ENCODE measurements at places on chromosomes 2 and 18.

DNA sequence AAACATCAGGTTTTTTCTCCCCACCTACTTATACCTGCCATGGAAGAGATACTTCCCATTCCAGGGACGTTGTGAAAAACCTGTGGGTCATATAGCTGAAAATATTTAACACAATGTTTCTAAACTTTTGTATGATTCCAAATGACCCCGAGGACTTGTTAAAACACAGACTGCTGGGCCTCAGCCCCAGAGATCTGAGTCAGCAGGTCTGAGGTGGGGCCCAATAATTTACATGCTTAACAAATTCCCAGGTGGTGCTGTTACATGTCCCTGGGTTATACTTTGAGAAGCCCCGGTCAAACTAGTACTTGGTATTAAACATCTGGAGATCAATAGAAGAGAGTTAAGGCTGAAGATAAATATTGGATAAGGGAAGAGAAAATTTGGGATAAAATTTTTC is 71.4 kb upstream of the FRZB start:
- no peak for DNase-seq

DNA sequence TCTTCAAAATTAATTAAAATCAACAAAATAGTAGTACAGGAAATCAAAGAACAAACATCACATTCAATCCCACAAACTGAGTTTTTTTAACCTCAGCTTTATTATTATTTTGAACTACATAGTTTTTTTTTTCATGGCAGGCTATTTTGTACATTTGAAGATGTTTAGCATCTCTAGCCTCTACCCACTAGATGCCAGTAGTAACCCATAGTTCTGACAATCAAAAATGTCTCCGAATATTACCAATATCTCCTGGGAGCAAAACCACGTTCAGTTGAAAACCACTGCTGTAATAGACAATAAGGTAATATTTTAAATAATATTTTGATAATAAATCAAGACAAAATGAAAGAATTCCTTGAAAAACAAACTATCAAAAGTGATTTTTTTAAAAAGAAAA is 702.6 kb upstream of the LRRTM1 start:
- no peak for DNase-seq

DNA sequence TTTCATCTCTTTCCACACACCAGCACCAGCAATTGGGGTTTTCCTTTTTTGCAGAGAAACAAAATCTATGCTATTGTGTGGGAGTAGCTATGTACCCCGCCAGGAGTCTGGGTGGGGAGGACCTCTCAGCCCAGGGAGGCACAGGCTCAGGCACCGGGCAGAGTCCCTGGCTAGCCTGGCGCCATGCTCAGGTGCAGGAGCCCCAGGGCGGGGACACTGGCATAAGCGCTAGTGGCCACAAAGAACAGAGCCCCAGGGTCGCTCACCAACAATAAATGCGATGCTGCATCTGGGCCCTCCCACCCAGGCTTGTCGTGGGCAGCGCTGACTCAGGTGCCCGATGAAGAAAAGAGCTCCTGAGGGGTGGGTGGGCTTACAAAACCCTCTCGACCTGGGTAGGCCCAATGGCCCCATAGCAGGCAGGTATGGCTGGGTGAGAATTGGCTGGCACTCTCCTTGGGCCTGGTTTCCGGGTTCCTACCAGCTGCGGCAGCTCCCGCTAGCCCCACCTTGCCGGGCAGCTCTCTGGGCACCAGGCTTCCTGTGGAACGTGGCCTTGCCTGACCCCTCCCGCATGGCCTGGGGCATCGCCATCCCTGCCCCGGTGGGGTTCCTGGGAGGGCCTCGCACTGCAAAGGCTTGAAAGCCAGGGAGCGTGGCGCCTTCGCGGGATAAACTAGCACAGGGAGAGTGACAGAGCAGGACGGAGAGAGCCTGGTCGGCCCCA is 31.8 kb upstream of the COL6A3 start:
- no peak for DNase-seq

GRCh38 chr2:234459401-234460009 is 37.4 kb downstream of the ARL4C start:
- DNase-seq, result no peak

- DNase-seq, result no peak
Measured at GRCh38 chr2:111188681-111189080, 68.0 kb downstream of the BCL2L11 start.

GRCh38 chr18:73006331-73006730 is 138.5 kb upstream of the NETO1 start:
- DNase-seq, result no peak

DNA sequence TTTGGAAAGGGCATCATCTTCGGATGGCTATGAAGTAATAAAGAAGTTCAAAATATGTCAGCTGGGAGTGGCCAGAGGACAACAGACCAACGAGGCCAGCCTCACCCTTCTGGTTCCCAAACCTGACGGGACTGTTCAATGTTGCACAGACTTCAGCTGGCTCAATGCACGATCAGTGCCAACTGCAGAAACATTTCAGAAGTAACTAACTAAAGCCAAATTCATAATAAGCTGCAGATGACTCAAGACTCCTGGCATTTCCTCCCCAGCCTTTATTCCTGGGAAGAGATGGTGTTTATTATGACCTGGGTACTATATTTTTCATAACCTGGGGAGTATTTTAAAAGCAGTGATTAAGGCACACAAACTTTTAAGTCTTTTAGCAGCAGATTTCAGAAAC is 3.8 kb upstream of the ATP6V1C2 start:
- peak; percentile 34 for DNase-seq

- DNase-seq, result no peak
Measured at GRCh38 chr2:24262421-24262970, 87.6 kb downstream of the FAM228A start.

DNA sequence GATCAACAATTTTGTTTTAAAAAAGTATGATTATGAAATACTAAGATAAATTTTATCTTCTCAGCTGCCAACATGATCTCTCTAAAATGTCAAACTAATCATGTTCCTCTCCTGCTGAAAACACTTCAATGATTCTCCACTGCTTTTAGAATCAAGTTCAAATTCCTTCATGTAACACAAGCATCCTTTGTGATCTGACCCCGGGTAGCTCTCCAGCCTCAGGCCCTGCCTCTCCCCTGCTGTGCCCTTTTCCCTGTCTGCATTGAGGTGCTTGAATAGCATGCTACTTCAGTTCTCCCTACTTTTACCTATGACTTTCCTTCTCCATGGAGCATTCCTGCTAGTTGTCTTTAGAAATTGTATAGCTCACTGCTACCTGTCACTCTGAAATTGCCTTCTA is 274.8 kb downstream of the PDE11A start:
- DNase-seq, result no peak

- DNase-seq, result no peak
Measured at GRCh38 chr18:23067236-23067635, 68.0 kb upstream of the CABLES1 start.

GRCh38 chr2:136232456-136233172 is 114.7 kb upstream of the CXCR4 start:
- DNase-seq, result no peak

DNA sequence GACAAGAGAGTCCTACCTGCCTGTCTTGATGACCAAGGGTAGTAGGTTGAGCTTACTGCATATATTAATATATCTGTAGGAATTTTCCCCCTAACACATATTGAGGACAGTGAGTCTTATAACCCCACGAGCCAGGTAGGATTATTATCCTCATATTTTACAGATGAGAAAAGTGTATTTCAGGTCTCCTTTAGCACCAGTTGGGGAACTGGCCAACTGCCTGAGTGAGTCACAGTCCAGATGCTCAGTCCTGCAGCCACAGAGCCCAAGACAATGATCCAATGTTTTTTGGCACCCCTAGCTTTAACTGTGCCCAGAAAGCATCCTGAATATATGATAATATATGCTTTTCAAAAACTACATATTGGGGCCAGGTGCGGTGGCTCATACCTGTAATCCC is 30.8 kb upstream of the GLS start:
- DNase-seq, result no peak

DNA sequence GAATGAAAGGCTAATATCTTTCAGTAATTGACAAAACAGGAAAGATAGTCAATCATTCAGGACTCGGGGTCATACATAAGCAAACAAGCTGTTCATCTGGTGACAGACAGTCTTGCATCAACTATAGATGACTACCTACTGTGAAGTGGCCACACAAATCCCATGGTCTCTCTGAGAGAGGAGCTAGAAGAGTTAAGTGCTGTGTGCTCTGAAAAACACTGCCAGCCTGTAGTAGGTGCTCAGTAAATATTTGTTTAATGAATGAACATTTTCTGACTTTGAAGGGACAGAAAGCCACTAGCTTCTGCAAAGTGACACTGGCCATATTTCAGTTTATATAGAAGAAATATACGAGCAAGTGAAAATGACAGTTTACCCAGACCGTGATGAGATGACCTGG is 184.0 kb upstream of the CHAC2 start:
- DNase-seq, result no peak

DNA sequence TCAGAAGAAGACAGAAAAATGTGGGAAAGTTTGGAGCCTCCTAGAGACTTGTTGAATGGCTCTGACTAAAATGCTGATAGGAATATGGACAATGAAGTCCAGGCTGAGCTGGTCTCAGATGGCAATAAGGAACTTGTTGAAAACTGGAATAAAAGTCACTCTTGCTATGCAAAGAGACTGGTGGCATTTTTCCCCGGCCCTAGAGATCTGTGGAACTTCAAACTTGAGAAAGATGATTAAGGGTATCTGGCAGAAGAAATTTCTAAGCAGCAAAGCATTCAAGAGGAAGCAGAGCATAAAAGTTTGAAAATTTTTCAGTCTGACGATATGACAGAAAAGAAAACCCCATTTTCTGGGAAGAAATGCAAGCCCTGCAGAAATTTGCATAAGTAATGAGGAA is 159.3 kb downstream of the MREG start:
- DNase-seq, result no peak

- no peak for DNase-seq
Measured at GRCh38 chr18:4734903-4735302, 279.8 kb upstream of the DLGAP1 start.

- DNase-seq, result no peak
Measured at GRCh38 chr2:46241344-46241743, 55.9 kb upstream of the EPAS1 start.

DNA sequence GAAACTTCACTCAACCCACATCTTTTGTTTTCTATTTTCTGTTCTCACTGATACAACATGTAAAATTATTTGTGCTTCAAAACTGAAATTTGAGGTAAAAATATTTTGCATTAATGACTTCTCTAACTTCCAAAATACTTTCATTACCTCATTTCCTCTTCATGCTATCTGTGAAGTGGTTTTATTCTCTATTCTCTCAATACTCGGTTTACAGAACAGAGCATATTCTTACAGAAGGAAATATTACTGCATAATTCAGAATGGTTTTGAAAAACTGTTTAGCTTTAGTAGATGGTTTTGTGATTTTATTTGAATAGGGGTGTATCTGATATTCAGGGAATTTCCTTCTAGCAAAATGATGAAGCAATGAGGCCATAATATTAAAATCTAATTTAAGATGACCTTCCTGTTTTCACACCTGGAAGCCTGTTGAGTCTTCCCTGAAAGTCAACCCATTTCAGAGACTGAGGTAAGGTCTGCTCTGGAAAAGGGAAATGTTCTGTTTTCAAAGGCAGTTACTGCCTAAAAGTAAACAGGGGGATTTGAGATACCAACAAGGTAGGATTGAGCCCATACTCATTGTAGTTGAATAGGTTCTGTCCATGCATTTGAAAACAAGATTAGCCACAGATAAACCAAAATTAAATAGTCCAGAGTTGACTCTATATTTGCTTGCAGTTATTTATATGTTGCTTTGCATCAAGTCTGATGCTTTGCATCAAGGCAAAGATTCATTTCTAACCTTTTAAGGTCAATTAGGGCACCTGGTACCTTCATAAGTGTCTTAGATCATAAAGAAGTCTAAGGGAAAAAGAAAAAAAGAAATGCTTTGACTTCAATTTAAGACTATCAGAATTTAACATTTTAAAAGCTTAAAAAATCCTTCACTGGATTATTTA is 50.8 kb upstream of the PEX13 start:
- no peak for DNase-seq

DNA sequence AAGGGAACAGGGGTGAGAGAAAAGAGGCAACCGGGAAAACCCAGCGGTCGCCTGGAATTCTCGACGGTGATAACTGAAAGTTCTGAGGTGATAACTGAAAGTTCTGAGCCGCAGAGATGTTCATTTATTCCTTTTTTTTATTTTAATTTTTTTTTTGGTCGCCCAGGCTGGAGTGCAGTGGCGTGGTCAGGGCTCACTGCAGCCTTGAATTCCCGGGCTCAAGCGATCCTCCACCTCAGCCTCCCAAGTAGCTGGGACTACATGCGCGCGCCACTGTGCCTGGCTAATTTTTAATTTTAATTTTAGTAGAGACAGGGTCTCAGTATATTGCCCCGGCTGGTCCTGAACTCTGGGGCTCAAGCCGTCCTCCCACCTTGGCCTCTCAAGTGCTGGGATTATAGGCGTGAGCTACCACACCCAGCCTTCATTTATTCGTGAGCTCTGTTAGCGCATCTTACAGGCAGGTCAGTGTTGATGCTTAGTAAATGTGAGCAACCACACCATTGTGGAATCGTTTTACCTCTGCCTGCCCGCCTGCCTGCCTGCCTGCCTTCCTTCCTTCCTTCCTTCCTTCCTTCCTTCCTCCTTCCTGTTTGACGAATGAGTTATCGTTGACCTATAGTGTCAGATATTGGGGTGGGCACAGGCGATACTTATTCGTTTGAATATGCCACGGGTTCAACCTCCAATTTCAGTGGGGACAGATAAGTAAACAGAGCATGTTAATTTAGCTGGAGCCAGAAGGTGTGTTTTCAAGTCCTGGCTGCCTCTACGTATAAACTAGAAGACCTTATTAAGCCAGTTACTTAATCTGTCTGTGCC is 557 bp upstream of the E2F6 start:
- no peak for DNase-seq

GRCh38 chr2:188937228-188938220 is 36.6 kb upstream of the COL3A1 start:
- no peak for DNase-seq

- DNase-seq, result no peak
Measured at GRCh38 chr2:191653667-191654391, 24.1 kb upstream of the NABP1 start.

DNA sequence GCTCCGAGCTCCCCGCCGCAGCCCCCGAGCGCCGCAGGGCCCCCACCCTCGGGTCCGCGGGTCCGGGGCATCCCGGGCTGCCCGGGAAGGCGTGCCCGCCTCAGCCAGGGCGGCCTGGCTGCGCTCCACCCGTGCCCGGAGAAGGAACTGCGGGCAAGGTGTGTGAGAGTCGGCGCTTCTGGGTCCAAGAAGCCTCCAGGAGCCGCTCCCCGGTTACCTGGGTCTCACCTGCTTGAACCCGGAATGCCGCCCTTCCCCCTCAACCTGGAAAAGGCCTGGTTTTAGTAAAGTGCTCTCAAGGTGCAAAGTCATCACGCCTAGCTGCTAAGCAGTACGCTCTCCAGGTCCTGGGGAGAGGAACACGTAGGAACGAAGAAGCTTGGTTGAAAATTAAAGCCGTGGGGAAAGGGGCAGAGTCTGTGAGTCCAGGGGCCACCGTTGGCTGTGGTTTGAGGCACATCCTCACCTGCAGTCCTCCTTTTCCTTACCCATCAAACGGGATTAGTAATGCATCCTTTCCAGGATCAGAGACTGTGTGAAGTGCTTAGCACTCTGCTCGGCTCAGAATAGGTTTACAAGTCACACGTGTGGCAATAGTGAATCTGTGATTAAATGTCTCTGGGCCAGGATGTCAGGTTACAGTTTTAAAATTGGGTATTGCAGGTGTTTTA is 1.2 kb downstream of the ASAP2 start:
- no peak for DNase-seq

GRCh38 chr2:83081826-83082690 is 1377.0 kb downstream of the SUCLG1 start:
- DNase-seq, result peak; percentile 3

Data from amniotic stem cell (primary cell).